ENCODE measurements at places on chromosomes 11 and 22.

GRCh38 chr22:43884600-43885318, 7.1 kb downstream of the PNPLA5 start:
- DNase-seq = peak; percentile 78

DNA sequence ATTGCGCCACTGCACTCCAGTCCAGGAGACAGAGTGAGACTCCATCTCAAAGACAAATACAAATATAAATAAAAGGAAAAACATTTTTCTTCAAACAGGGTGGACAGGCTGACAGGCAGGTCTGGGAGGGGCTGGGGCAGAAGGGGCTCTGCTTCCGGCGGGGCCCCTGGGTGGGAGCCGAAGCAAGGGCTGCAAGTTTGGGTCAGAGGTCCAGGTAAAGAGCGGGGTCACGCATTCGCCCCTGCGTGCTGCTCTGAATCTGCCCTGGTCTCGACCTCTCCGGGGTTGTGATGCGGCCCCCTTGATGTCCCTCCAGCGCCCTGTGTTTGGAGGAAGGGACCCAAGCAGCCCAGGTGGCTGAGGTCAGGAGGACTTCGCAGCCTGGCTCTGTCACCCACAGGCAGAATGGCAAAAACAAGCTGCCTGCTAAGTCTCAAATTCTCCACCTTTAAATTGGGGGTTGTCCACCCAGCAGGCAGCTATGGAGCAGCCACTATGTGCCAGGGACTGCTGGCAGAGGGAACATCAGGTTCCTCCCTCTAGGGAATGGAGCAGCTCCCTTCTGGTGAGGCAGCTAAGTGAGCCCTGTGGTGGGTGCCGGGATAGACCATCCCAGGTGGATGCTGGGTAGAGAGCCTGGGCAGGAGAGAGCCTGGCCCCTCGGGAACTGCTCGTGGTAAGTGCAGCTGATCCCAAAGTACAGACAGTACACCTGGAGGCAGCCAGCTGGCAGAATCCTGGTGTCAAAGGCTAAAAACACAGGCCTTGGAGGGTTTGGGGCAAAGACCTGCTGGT, 10.3 kb upstream of the PHF21B start:
- DNase-seq = no peak

DNA sequence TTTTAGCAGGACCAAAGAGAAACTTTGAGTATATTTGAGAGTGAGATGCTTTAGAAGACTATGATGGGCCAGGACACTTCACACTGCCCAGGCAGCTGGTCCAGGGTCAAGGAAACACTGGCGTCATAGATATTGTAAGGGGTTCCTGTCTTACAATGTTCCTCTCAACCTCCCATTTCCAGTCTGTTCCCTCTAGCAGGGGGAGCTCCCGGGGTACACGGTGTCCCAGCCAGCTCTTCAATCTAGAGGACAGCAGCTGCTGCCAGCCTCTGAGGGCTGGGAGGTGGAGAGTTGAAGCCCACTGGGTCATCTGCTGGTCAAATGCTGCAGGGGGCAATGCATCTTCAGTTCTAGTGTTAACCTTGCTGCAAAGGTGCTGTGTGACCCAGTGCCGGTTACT, 40.7 kb upstream of the TIMP3 start:
- DNase-seq = no peak

- no peak for DNase-seq
Measured at GRCh38 chr22:27715106-27715505, 86.5 kb downstream of the MN1 start.

DNA sequence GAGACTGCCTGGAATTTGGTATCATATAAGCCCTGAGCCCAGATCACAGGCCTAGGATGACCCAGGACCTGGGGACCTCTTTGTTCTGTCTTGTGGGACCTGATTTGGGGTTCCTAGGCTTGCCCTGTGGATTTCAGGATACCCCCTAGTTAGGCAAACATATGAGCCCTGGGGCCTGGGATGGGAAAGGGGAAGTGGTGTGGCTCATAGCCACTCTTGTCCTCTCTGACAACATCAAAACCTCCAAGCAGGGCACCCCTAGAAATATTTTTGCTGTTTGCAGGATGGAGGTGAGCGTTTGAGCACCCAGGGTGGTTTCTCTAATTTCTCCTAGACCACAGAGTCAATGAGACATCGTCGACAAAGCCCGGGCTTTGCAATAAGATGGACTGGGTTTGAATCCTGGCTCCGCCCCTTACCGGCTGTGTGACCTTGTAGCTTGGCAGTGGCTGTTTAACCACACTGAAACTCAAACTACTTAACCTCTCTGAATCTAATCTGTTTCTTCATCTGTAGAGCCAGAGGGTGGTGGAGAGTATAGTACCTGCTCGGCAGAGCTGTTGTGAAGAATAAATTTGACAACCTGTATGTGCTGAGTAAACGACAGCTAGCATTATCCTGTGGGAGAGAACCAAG, 5.3 kb upstream of the LRRC10B start:
- DNase-seq = no peak

- no peak for DNase-seq
Measured at GRCh38 chr11:126405374-126405773, 49.9 kb downstream of the ST3GAL4 start.

GRCh38 chr11:34358728-34359547, 1.1 kb upstream of the ABTB2 start:
- DNase-seq = peak; percentile 89

Data from activated effector memory CD4-positive, alpha-beta T cell treated with anti-CD3 and anti-CD28 coated beads, Interleukin-2, amount 50 U/mL, for 16 hours (primary cell).